NT2/D1 (cell line): ENCODE measurements at places on chromosomes 12 and 14.

DNA sequence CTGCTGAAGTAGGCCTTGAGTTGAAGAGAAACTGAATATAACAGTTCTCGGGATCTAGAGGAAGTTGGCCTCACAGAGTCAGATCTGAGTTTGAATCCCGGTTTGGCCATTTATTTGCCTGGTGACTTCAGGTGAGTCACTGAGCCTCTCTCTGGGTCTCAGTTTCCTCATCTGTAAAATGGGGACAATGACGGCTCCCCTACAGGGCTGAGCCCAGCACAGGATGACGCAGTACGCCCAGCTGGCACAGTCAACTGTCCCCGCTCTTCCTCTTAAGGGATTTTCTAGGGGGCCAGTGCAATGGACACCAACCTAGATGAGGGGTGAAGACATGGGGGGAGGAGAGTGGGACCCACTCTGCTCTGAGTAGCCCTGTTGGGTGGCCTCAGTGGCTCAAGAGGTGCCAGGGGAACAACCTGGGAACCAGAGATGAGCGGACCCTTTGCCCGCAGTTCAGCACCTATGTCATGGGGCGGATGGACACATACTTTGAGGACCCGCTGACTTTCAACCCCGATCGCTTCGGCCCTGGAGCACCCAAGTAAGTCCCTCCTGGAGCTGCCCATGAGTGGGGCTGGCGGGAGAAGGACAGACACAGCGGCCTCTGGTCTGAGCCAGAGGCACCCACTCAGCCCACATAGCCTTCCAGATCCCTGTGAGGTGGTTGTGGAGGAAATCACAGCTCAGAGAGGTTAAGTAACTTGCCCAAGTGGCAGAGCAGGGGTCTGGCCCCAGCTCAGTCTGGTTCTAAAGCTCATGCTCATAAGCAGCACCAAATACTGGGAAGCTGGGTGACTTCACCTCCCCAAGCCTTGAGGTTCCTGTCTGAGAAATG, 41.1 kb downstream of the CYP46A1 start:
- DNase-seq: no peak

DNA sequence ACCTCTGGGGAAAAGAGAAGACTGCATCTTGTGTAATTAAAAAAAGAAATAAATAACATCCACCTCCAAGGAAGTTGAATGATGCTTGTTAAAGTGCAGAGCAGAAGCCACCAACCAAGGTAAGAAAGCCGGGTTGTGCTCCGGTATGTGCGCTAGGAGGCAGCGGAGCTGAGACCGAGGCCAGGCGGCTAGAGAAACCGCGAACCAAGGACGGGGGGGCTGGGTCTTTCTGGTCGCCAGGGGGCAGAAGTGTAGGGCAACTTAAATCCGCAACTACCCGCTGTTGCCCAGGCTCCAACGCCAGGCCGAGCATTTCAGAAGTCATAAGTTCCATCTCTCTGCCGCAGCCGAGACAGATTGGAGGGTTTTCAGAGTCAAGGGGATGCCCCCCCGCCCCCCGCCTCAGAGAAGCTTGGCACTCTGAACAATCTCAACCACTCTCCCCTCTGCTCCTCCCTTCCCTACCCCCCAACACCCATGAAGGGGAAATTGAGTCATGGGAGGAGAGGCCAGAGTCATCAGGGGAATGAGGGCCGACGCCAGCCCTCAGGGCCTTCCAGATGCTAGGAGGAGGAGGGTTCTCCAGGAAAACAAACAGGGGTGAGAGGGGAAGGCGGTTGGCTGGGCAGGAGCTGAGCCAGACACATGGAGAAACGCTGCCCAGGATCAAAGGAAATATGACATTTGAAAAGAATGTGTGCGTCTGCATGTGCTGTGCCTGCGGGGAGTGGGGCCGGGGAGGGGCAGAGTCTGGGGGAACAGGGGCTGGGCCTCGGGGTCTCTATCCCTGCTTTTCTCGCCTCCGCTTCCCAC, 2.2 kb upstream of the NFATC4 start:
- DNase-seq: peak; percentile 86

DNA sequence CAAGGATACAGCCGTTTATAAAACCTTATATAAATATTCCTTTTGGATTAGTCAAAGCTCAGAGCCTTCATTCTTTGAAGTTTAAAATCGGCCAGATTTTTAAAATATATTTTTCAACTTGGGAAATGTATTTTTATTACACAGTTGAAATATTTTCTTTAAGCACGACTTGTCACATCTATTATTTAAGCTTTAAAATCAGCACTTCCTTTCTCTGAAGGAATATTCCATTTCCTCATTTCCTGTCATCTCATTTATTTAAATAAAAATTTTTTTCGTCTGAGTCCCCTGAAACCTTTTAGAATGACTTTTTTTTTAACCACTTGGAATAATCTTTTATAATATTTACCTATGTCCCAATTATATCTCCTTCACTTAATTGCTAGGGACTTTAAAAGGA, 107.5 kb upstream of the PDE3A start:
- no peak for DNase-seq

DNA sequence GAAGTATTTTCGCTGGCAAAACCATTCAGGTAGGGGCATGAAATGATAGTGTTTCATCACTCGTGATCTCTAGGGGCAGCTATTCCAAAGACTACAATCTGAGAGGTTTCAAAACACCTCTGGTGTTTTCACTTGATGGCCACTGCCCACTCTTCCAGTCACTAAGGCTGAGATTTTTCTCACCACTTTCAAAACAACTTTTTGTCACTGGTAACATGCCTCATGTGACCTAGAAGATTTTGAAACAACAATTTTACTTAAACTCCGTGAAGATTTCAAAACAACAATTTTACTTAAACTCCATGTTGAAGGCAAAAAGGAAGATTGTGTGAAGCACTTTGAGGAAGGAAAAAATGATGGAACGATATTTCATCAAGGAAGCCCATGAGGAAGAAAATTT, 1.2 kb upstream of the IRAK3 start:
- DNase-seq: no peak

- no peak for DNase-seq
These were observed 589.0 kb downstream of the C12orf50 start for GRCh38 chr12:87439990-87440827.

DNA sequence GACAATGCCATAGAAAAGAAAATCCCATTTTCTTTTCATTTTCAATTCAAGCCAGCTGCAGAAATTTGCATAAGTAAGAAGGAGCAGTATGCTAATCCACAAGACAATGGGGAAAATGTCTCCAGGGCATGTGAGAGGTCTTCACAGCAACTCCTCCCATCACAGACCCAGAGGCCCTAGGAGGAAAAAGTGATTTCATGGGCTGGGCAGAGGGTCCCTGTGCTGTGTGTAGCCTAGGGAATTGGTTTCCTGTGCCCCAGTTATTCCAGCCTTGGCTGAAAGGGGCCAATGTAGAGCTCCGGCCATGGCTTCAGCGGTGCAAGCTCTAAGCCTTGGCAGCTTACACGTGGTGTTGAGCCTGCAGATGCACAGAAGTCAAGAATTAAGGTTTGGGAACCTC, 211.4 kb downstream of the CCDC59 start:
- DNase-seq: peak; percentile 54

GRCh38 chr12:52611080-52611468, 7.3 kb downstream of the KRT73 start:
- no peak for DNase-seq

DNA sequence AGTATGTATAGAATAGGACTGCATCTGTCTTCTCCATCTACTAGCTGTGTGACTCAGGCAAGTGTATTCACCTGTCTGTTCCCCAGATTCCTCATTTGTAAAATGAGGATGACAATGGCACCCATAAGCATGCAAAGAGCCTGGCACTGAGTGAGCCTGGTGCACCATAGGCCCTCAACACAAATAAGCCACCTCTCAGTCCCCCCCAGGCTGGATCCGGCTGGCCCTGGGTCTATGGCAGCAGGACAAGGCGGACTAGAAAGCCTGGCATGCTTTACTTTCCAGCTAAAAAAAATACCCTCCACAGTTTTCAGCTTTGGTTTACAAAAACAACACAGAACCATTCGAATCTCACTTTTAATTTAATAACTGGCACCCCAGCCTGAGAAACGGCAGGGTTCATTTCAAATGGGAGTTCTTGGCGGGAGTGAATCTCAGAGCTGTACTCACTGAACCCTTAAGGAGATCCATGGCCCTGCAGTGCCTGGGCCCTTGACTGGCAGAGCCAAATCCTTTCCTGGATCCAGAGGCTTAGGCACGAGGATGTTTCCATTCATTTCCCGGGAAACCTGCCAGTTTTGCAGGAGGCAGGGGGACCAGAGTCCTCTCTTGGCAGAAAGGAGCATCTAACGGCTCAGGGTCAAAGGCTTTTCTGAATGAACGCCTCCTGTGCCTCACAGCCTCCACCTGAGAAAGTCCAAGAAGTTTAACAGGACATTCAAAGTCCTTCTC, 17.7 kb downstream of the SYNE3 start:
- no peak for DNase-seq

DNA sequence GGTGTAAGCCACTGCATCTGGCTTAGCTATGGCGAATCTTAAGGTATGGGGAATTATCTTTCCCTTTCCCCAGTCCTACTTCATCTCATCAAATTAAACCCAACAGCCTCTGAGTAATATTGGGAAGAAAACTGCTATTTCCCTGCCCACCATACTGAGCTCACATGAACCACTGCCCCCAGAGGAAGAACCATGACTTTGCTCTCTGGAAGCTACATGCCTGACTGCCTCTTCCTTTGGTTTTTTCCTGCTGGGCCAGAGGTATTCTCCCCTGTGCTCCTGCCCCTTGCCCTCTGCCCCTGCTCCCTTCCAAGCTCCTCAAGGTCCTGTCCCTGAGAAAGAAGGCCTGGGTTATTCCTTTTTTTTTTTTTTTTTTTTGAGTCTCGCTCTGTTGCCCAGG, 15.2 kb downstream of the RILPL2 start:
- no peak for DNase-seq

- DNase-seq: no peak
These were observed 2.6 kb upstream of the ACACB start for GRCh38 chr12:109113661-109114321.

DNA sequence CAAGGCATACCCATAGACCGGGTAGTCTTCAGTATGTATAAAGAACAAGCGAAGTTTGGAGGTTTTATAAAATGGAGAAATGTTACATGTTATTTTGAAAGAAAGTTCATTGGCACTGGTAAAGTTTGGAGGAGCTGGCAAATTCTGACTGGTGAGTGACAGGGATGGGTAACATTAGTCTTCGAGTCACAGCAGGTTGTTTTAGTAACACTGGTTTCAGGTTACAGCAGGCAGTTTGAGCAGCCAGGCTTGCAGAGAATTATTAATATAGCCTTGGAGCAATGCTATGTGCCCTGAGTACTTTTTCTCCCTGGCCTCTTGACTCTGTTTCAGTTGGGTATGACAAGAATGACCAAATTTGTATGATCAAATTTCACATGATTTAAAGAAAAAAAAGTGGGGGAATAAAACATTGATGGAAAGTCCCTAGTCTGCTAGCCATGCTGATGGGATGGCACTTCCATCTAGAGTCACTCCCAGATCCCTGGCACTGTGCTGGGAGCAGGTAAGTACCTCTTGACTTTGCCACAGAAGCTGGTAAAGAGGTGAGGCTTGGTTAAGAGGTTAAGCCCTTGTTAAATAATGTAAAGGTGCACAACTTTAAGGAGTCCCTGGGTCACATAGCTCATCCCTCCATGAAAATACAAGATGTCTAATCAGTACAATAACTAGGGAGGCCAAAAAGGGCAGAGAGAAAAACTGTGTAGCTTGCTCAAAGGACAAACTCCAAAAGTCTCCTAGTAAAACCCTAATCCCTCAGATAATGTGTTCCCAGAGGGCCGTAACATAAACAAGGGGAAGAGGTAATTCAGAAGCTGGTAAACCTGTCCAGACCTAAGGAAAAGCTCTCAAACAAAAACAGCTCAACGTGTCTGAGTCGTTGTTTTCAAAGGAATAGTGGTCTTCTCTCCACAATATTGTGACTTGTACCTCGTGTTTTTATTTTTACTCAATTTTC, 12.7 kb upstream of the SVOP start:
- DNase-seq: no peak
